ENCODE measurements at places on chromosomes 2 and 18.

DNA sequence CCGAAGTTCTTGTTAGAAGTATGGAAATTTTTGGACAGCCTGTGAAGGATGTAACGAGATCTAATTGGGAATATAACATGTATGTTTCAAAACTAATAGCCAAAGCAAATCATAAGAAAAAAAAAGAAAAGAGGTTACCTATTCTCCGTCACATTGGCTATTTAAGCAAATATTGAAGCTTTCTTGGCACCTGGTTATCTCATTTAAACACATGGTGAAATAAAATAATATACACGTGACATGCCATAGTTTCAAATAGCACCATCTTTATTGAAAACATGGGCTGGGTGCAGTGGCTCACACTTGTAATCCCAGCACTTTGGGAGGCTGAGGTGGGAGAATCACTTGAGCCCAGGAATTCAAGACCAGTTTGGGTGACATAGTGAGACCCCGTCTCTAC, 56.7 kb downstream of the ZEB2 start:
- no peak for DNase-seq

DNA sequence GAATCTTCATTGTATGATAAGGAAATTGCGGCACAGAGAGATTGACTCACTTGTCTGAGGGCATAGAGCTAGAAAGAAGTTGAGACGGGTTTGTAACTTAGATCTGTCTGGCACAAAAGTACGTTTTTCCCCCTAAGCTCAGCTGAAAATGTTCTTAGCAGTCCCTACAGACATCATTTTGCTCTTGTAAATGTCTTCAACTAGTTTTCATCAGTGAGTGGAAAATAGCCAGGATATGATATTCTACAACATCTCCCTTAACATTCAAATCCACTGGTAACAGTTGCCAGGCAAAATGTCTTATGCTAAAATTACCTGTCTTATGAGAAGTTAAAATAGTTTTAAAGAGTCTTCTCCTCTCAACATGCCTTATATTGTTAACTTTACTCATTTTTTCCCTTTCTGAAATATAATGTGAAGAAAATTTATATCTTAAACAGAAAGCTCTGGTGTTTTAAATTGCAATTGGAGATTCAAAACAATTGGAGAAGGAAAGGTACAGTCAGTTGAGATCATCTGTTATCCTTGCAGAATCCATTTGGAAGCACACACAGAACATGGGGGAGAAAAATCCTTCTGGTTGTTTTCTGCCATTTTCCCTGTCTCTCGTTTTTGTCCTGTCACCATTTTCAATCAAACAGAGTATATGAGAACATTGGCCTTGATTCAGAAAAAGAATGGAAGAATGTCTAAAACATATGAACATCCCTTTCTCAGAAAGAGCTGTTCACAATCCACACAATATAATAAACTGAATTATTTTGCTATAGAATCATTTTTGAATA, 255.0 kb downstream of the TRIB2 start:
- DNase-seq, result no peak

DNA sequence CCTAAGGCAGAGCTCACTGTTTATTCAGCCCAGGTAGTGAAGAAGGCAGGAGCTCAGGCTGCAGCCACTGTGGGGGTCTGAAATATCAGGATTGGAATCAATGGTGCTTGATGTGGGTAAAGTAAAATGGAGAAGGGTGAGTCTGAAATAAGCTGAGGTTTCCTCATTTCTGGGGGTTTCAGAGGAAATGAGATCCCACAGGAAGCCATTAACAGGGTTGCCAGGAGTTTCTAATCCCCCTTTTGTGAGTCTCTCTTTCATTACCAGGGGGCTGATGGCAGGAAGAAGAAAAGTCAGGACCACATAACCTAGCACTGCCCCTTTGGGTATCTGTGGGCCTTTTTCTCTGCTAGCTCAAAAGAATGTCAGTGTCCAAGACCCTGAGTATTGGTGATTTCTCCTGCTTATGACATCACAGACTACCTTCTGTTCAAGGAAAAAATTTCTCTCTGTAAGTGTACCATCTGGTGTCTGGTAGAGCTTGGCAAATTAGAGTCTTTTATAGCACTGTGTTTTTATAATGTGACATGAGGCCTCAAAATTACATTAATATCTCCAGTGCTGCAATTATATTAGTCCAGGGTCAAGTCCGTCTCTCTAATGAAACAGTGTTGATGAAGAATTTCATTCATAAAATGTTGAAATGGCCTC, 56.0 kb downstream of the LBH start:
- no peak for DNase-seq

- no peak for DNase-seq
Measured at GRCh38 chr2:70454936-70455544, 98.6 kb downstream of the TGFA start.

DNA sequence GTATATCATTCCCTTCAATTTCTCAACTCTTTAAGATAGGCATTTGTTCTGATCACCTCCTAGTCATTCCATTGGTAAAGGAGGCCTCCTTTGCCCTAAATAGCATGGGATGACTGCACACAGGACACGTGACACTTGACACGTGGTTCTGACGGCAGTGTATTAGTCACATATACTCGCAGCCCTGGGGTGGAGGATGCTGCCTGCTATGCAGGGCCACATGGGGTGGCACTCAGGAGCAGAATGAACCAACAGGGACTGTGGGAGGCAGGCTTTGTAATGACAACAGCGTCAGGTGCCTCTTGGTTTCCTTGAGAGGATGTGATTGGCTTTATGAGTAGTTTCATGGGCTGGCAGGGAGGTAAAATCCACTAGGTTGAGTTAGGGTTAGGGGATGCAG, 9.3 kb upstream of the KCNS3 start:
- no peak for DNase-seq

GRCh38 chr2:69097891-69098655, 85.1 kb downstream of the ANTXR1 start:
- no peak for DNase-seq

All from stimulated activated CD8-positive, alpha-beta memory T cell treated with anti-CD3 and anti-CD28 coated beads, Interleukin-2, amount 100 ng/mL, for 1 hour (primary cell).